Stimulated activated CD8-positive, alpha-beta memory T cell treated with anti-CD3 and anti-CD28 coated beads, Interleukin-2, amount 100 ng/mL, for 1 hour (primary cell): ENCODE measurements at places on chromosomes 2 and 18.

DNA sequence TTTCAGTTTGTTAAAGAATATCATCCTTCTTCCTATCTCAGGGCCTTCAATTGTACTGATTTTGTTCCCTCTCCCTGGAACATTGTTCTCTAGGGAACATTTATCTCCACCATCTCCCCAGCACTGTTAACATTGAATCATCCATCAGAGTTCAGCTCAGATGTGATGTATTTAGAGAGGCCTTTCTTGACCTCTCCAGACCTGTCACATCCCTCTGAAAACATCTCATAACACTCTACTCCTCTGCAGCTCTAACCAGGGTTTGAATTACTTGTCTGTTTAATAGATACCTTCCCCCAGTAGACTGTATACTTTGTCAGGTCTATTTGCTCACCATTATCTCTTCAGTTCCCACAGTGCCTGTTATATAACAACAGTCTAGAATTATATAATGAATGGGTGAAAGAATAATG, 98.6 kb downstream of the GALNT1 start:
- no peak for DNase-seq

- no peak for DNase-seq
These were observed 206.0 kb upstream of the SPRED2 start for GRCh38 chr2:65638443-65638842.

- no peak for DNase-seq
These were observed 12.0 kb downstream of the TMEM163 start for GRCh38 chr2:134706587-134707329.

DNA sequence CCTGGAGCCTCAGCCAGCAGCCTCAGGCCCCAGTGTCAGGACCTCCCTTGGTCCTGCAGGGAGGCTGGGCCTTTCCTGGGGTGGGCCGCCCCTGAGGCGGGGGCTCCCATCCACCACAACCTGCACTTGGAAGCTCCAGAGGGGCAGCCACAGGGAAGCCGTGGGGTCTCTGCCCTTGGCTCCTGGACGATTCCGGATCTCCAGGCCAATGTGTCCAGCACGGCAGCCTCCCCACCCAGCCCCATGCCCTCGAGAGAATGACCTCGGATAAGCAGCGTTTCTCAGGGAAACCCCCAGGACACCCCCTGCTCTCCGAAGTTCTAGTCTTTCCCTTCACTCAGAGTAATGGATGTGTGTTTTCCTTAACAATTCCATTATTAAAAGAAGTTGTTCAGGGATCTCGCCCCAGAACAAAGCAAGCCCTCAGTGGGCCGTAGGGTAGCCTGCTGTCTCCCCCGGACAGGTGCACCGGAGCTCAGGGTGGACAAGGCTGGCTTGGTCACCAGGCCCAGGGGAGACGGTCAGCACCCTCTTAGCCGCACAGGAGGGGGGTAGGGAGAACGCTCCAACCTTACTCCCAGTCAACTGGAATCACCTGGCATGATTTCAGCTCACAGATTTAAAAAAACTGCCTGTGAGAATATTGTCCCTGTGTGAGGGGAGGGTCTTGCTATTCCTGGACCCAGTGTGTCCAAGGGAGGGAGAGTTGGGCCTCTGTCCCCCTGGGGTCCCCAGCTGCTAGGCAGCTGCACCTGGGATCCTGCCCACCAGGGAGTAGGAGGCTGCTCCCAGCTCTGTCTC, 72.2 kb upstream of the OTOS start:
- no peak for DNase-seq

- DNase-seq = no peak
These were observed 384.4 kb downstream of the EIPR1 start for GRCh38 chr2:2993172-2993692.

GRCh38 chr2:136801661-136802060, 36.3 kb downstream of the THSD7B start:
- no peak for DNase-seq
